Stimulated activated CD4-positive, alpha-beta T cell treated with anti-CD3 and anti-CD28 coated beads, TNF-alpha, amount 100 ng/mL, for 48 hours (primary cell): ENCODE measurements at places on chromosomes 6 and 20.
A peak's percentile ranks its signal among the peaks of the same experiment; 100 is the strongest.

DNA sequence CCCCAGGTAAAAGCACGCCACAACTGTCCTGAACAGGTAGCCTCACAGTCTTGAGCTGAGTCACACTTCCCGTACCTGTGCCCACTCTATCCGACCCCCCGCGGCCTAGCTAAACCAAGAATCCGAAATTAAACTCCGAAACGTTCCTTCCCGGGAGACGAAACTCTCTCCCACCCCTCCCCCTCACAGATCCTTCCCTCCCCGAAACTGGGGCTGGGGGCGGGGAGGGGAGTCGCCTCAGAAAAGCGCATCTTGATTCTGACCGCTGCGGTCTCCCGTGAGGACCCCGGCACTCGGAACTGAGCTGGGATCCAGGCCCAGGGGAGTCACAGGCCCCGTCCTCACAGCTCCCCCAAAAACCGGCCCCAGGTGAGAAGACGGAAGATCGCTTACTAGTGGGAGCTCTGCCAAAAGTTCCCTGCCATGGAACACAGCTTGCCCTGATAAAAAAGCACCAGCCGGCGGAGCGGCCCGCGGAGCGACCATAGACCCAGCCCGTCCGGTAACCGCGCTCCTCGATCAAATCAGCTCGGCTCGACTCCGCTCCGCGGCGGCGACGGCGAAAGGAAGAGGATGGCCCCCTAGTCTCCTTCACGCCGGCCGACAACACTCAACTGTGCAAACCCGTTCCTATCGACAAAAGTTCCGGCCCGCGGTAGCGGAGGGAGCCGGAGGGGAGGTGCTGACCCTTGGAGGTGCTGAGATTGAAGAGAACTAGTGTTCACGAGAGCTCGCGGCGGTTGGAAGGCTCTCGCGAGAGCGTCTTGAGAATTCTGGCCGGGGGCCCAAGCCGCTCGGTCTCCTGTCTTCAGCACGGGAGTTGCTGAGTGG lies at the start of gene CCNC:
Gene CCNC, minus strand, starts transcription at position 558 of the 831 bp plus-strand sequence. Its CDS starts 133 bp downstream, at position 425.
- peak; percentile 78 for DNase-seq

DNA sequence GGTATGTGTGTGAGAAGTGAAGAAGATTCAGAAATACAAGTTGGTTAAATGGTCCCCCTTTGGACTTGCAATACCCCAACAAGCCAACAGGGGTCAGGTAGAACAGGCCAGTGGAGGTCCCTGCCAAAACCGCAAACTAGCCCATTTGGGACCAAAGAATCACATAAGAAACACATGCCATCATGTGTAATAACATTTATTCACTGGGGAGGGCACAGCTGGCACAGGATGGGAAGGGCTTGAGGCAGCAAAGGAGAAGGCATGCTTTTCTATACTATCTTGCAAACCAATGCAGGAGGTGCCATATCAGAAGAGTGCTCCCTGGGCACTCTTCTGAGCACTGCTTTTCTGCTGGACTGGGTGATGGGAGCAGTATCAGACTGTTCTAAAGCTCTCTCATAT lies 116.1 kb upstream of the TRAF3IP2 start:
- DNase-seq = peak; percentile 31

DNA sequence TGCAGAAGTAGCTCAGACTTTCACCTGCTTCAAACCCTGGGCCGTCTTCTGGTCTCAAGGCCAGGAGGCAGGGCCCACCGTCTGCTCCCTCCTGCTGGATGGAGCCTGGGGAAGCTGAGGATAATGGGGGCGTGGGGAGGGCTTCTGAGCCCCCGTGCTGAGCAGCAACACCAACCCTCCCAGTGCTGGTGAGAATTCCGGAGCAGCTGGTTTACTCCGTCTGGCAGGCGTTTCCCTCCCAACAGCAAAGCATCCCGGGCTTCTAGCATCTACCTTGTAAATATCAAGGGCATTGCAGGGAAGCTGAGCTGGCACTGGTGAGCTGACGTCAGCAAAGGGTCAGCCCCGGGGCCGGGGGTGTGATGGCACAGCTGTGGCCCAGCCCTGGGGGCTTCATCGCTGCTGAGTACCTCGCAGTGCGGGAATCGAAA lies 16.8 kb upstream of the CHRNA4 start:
- DNase-seq = no peak

DNA sequence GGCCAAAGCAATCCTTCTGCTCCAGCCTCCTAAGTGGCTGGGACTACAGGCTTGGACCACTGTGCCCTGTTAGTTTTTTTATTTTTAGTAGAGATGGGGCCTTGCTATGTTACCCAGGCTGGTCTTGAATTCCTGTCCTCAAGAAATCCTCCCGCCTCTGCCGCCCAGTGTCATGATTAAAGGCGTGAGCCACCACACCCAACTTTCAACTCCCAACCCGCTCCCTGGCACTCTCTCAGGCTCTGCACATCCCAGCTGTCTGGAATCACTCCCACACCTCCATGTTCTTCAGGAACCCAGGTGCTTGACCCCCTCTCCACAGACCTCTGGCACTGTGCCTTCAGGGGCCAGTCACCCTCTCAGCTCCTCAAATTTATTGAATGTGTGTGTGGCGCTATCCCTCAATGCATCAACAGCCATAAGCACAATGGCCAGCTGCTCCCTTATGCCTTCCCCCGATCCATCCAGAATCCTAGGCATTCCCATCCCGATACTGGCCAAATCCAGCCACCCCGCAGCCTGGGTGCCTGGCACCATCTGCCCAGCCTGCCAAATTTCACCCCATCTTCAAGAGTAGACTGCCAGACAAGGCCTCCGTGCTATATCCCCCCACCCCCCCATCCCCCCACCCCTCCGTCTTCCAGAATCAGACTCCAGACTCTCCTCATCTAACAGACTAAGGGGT lies 647 bp upstream of the POU5F1 start:
- DNase-seq = no peak

DNA sequence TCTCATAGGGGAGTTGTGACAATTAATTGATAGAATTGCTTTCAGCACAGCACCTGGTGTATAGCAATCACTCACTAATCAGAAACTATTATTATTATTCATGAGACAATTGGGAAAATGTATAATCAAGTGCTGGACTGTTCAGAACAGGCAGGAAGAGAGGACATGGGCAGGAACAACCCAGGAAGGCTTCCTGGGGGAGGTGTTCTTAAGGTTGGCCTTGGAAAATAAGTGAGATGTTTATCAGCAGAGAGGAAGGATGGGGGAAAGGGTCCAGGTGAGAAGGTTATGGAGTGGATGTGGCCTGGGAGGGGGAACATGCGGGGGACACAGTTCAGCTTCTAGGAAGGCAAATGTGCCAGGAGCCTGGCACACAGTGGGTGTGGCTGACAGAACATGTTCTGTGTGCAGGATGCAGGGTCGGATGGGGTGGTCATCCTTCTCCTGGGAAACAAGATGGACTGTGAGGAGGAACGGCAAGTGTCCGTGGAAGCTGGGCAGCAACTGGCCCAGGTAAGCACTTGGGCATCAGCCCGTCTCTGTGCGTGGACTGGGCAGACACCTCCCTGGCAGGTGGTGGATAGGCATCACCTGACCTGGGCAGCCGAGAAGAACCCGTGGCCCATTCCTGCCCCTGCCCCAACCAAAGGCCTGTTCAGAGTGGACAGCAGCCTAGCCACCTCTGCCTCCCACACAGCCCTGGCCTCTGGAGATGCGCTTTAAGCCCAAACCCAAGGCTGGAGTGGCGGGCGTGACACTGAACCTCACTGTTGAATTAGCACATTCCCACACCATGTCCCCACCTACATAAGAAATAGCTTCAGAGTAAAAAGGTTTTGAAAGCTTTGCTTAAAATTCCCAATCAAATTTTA lies 30.9 kb downstream of the RAB44 start:
- no peak for DNase-seq

DNA sequence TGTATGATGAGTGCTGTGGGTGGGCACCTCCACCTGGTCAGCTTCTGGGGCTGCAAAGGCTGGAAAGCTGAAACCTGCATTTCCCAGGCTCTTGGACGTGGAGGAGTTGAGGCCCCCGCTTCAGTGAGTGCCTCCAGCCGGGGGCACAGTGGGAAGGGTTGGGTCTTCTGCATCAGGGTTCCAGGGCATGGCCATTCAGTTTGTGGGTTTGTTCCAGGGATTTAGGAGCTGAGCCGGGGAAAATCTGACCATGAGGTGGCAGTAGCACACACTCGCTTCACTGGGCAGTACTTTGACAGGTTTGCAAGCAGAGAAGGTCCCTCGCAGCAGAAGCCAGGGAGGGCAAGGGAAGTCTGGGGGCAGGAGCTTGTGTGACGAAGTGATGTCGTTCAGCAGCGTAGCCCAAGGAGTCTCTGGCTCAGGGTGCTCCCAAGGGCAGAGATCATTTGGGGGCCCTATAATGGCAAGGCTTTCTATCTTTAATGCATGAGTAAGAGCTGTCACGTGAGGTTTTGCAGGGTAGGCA lies 69.5 kb upstream of the SULF2 start:
- no peak for DNase-seq

GRCh38 chr6:89630488-89630887 lies 8.1 kb downstream of the LYRM2 start:
- DNase-seq = no peak

DNA sequence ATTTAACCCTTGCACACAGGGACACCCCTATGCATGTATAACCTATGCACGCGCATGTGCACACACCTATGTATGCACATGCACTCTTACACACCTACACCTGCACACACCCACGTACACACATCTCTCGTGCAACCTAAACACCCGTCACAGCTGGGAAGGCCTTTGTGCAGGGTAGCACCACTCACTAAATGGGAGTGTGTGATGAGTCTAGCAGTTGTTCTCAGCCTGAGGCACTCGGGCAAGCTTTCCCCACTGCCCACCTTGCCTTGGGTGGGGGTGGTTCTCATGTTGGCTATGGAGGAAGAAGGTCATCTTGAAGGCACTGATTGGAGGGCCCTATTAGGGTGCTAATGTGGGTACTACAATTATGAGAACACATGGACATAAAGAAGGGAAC lies 85.8 kb downstream of the DLL1 start:
- DNase-seq = no peak

- no peak for DNase-seq
Measured at GRCh38 chr6:119738425-119738824, 388.9 kb upstream of the MAN1A1 start.

- no peak for DNase-seq
Measured at GRCh38 chr20:37270576-37271420, 9.2 kb upstream of the GHRH start.

GRCh38 chr20:32539817-32540675 lies 45.1 kb downstream of the NOL4L start:
- no peak for DNase-seq

- no peak for DNase-seq
Measured at GRCh38 chr6:34465531-34466241, at the start of gene PACSIN1. TSS of gene PACSIN1 (plus strand) at chr6:34466076. CDS start at chr6:34526306, 60,230 bp downstream.

DNA sequence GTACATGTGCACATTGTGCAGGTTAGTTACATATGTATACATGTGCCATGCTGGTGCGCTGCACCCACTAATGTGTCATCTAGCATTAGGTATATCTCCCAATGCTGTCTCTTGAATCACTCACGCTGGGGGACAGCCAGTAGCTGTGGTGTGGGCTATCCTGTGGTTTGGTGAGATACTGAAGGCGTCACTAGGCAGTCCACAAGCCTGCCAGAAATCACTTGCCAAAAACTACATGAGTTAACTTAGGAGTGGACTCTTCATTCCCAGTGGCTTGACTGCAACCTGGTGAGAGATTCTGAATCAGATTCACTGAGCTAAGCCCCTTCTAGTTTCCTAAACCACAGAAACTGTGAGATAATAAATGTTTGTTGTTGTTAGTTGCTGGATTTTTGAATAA lies 191.3 kb downstream of the TSHZ2 start:
- DNase-seq = no peak

DNA sequence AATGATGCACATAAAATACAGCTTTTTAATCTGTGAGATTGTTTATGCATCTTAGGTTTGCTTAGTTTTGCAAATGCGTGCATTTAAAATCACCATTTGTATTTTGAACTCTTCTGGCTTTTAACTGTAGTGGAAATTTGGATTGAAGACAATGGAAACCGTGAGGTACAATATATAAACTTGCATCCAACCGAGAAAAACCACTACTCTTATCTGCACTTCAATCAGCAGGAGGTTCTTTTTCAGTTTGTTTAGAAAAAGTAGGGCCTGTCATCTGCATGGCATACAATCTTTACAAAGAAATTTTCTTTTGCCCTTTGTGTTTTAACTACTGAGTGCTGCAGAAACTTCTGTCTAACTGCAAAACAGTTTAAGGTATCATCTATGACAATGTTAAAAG lies 132.8 kb downstream of the LAMA2 start:
- DNase-seq = no peak

DNA sequence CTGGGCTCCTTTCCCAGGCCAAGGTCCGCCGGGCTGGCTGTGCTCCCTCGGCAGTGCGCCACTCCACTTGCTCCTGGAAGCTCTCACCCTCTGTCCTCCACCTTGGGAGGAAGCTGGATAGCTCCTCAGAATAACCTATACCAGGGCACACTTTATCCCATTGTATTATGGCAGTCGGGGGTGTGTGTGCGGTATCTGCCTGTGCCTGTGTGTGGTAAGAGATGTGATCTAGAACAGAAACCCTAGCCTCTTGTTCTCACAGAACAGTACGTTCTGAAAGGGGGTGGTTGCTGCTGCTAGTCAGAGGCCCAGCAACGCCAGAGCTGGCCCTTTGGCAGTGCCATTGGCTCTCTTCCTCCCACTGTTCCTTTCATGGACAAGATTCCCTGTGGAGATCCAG lies 168.4 kb downstream of the TBXT start:
- DNase-seq = no peak

DNA sequence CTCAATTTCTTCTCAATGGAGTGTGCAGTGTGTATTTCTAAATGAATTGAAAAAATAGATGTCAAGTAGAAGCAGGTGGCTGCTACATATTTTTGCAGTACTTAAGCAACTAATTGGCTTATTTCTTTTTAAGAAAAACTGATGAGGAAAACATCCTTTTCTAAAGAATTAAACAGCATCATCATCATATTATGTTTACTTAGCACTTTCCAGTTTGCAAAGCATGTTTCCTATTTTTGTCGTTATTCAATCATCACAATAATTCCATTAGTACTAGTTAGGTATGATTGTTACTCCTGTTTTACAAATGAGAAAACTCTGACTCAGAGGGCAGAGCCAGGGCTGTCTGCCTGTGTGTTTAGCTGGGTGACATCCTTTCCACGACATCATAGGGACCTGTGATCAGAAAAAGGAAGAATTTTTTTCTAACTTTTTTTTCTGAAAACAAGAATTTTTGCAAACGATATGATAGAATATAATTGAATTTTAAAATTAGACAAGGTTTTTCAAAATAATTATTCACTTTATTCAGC lies 22.7 kb upstream of the BMP6 start:
- no peak for DNase-seq

DNA sequence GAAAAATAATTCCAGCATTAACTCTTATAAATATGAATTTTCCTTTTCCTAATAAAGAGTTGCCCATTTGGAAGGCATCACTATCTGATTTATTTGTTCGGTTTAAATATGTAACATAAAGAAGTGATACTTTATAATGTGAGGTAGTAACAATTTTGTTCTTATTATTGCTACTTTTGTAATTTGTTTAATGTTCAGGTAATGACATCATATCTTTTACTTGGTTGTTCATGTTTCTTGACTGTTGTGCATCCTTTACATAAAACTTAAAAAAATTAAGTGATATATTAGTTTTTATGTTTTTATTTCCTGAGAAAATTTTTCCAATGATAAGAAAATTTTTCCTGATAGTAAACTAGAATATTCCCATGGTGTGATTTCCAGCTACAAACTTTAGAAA lies 124.6 kb downstream of the AFG1L start:
- DNase-seq = no peak
